ENCODE measurements at places on chromosomes 2 and 18.

GRCh38 chr2:181846399-181847197 is 44.9 kb upstream of the ITPRID2 start:
- DNase-seq = no peak
- H3K4me1 ChIP-seq = no peaks in the 10 kb centered on the region
- no peaks in the 10 kb centered on the region for H3K36me3 ChIP-seq
- H3K27me3 ChIP-seq = no peaks in the 10 kb centered on the region
- peak overlapping the region; percentile 16 for H3K27ac ChIP-seq
- no peak overlapping the region for H3K4me3 ChIP-seq

GRCh38 chr2:49770919-49771318 is 616.6 kb upstream of the FSHR start:
- no peaks in the 10 kb centered on the region for H3K4me1 ChIP-seq
- H3K27me3 ChIP-seq = no peaks in the 10 kb centered on the region
- no peak overlapping the region for H3K27ac ChIP-seq
- peak; percentile 93 for DNase-seq
- no peak overlapping the region for H3K4me3 ChIP-seq
- H3K36me3 ChIP-seq = no peaks in the 10 kb centered on the region

DNA sequence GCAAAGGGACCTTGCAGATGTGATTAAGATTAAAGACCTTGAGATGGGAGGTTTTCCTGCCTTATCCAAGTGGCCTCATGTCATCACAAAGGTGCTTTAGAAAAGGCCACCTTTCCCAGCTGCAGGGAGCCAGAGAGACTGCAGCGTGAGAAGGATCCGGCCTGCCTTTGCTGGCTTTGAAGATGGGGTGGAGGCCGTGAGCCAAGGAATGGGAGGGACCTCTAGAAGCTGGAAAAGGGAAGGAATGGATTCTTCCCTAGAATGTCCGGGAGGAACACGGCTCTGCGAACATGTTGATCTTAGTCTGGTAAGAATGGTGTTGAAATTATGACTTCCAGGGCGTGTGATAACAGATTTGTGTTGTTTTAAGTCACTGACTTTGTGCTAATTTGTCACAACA is 39.9 kb upstream of the CREG2 start:
- DNase-seq = no peak
- no peak overlapping the region for H3K27ac ChIP-seq
- H3K4me3 ChIP-seq = no peak overlapping the region
- no peaks in the 10 kb centered on the region for H3K36me3 ChIP-seq

- H3K36me3 ChIP-seq = no peaks in the 10 kb centered on the region
- no peak overlapping the region for H3K27ac ChIP-seq
- peaks cover 30% of the 10 kb centered on the region for H3K27me3 ChIP-seq
- no peak overlapping the region for H3K4me3 ChIP-seq
- peak; percentile 55 for DNase-seq
Observed at GRCh38 chr18:26863921-26864497, 1.5 kb downstream of the AQP4 start.

DNA sequence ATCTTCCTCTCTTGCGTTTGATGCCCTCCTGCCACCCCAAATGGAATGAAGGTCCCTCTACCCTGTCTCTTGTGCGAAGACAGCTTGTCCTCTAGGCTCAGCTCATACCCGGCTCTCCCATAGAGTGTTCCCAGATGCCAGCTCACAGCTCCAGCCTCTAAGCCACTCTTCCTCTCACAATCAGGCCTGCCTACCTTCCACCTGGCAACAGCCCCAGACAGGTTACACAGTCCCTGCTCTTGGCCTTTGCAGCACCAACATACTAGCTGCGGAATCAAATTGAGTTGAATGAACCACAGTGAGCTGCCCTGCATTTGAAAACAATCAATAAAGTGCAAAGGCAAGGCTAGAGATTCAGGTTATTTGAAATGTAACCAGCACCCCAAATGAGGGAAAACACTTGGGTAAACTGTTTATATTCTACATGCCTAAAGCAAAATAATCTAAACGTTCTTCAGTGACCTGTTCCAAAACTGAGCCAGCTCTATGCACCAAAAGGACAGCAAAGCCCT is 105.1 kb downstream of the COL4A4 start:
- H3K36me3 ChIP-seq = no peaks in the 10 kb centered on the region
- H3K27me3 ChIP-seq = no peaks in the 10 kb centered on the region
- no peaks in the 10 kb centered on the region for H3K4me1 ChIP-seq

GRCh38 chr18:10051877-10052631 is 138.2 kb downstream of the VAPA start:
- H3K4me1 ChIP-seq = peaks cover 7% of the 10 kb centered on the region
- H3K27me3 ChIP-seq = peaks cover 14% of the 10 kb centered on the region
- no peak overlapping the region for H3K27ac ChIP-seq
- no peaks in the 10 kb centered on the region for H3K36me3 ChIP-seq
- H3K4me3 ChIP-seq = no peak overlapping the region

DNA sequence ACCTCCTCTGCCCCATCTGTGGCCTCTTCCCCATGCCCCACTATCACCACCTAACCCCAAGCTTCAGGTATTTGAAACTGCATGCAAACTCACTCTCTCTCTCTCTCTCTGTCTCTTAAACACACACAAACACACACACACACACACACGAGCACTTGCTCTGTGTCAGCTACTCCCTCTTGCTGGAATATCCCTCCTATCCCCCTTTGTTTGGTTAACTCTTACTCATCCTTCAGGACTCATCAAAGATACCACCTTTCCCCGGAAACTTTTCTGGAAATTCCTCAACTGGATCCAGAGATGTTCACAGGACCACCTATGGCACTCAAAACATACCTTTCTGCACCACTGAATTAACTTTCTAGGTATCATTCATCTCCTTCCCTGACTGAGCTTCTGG is 222.8 kb upstream of the TMEM200C start:
- H3K4me1 ChIP-seq = no peaks in the 10 kb centered on the region
- no peaks in the 10 kb centered on the region for H3K36me3 ChIP-seq
- no peak for DNase-seq
- H3K27ac ChIP-seq = no peak overlapping the region
- H3K4me3 ChIP-seq = no peak overlapping the region

GRCh38 chr2:105802587-105802986 is 57.9 kb downstream of the NCK2 start:
- H3K4me1 ChIP-seq = no peaks in the 10 kb centered on the region
- no peak overlapping the region for H3K27ac ChIP-seq
- no peak overlapping the region for H3K4me3 ChIP-seq
- no peaks in the 10 kb centered on the region for H3K36me3 ChIP-seq

DNA sequence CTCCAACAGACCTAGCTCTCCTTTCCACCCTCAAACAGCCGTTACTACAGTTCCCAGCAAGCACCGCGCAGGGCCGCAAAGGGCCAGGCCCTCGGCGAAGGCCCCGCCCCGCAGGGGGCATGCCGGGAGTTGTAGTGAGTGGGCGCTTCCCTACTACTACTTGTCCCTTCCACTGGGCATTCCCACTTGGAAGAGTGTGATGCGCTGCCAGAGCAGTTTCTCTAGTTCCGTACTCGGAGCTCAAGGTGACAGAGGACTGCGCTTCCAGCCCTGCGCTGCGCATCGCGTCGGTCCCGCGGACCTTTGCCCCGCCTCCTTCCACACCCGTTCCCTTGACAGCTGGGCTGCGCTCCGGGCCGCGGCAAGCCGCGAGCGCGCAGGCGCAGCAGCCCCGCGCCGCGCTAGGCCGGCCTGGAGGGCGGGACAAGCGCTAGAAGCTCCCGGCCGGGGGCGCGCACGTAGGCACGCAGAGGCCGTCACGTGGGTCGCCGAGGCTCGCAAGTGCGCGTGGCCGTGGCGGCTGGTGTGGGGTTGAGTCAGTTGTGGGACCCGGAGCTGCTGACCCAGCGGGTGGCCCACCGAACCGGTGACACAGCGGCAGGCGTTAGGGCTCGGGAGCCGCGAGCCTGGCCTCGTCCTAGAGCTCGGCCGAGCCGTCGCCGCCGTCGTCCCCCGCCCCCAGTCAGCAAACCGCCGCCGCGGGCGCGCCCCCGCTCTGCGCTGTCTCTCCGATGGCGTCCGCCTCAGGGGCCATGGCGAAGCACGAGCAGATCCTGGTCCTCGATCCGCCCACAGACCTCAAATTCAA is at the start of gene VAPA:
Gene VAPA (plus strand): TSS at position 491 of the 808 bp plus-strand sequence. CDS start 241 bp downstream, at position 732.
- H3K36me3 ChIP-seq = no peaks in the 10 kb centered on the region
- H3K4me1 ChIP-seq = peaks cover 9% of the 10 kb centered on the region
- peak; percentile 98 for DNase-seq
- peak within 1 kb of the TSS; percentile 94 for H3K4me3 ChIP-seq
- peak within 1 kb of the TSS; percentile 86 for H3K27ac ChIP-seq

DNA sequence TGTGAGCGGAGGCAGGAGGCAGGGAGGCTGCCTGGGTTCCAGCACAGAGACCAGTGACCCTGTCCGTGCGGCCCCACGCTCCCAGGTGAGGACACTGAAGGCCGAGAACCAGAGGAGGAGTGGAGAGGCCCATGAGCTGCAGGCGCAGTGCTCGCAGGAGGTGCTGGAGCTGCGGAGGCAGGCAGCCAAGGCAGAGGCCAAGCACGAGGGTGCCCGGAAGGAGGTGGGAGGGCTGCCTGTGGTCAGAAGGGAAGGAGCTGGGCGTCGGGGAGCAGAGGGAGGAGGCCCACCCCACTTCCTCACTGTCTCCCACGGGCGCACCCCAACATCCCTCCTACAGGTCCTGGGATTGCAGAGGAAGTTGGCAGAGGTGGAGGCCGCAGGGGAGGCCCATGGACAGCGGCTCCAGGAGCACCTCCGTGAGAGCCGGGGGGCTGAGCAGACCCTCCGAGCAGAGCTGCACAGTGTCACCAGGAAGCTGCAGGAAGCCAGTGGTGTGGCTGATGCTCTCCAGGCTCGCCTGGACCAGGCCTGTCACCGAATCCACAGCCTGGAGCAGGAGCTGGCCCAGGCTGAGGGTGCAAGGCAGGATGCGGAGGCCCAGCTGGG is 33.0 kb upstream of the SNED1 start:
- no peaks in the 10 kb centered on the region for H3K4me1 ChIP-seq
- no peak overlapping the region for H3K27ac ChIP-seq
- H3K27me3 ChIP-seq = no peaks in the 10 kb centered on the region
- H3K36me3 ChIP-seq = no peaks in the 10 kb centered on the region
- no peak overlapping the region for H3K4me3 ChIP-seq

DNA sequence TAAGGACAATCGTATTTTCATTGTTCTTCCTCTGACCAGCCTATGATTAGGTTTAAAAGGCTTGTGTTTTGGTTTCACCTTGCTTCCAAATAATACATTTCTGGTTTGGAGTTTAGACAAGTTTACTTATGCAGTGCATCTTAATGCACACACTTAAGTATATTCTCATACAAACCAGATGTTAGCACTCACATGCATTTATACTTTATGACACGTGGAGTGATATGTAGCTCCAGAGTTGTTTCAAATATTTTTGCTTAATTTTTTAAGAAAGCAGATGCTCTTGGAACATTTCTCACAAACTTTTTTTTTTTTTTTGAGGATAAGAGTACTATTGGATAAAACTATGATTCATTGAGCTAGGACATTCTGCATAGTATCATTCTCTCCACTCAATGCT is 109.9 kb downstream of the PDE1A start:
- DNase-seq = no peak
- H3K27me3 ChIP-seq = no peaks in the 10 kb centered on the region
- no peak overlapping the region for H3K27ac ChIP-seq
- no peaks in the 10 kb centered on the region for H3K36me3 ChIP-seq

- H3K27me3 ChIP-seq = peaks cover 15% of the 10 kb centered on the region
- no peaks in the 10 kb centered on the region for H3K36me3 ChIP-seq
- no peak overlapping the region for H3K4me3 ChIP-seq
- no peaks in the 10 kb centered on the region for H3K4me1 ChIP-seq
- no peak overlapping the region for H3K27ac ChIP-seq
- no peak for DNase-seq
Observed at GRCh38 chr2:56009758-56010458, 86.3 kb upstream of the EFEMP1 start.

GRCh38 chr2:238945433-238946150 is 97.7 kb downstream of the TWIST2 start:
- no peaks in the 10 kb centered on the region for H3K27me3 ChIP-seq
- no peaks in the 10 kb centered on the region for H3K36me3 ChIP-seq
- H3K4me3 ChIP-seq = no peak overlapping the region
- peak; percentile 95 for DNase-seq

DNA sequence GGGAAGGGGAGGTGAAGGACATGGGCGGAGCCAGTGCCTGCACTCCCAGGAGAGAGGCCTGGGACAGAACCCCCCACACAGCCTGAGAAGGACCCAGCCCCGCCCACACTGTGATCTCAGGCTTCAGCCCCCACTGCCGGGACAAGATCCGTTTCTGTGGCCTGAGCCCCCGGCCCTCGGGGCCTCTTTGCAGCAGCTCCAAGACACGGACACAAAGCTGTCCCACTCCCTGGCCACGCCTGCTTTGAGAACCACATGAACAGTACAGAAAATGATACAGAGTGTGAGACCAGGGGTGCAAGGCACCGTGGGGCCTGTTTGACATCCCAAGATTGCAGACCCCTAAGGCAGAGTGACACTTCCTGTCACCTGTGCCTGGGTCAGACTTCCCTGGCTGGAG is 74.5 kb downstream of the TWIST2 start:
- no peak overlapping the region for H3K4me3 ChIP-seq
- no peaks in the 10 kb centered on the region for H3K27me3 ChIP-seq
- H3K4me1 ChIP-seq = no peaks in the 10 kb centered on the region

DNA sequence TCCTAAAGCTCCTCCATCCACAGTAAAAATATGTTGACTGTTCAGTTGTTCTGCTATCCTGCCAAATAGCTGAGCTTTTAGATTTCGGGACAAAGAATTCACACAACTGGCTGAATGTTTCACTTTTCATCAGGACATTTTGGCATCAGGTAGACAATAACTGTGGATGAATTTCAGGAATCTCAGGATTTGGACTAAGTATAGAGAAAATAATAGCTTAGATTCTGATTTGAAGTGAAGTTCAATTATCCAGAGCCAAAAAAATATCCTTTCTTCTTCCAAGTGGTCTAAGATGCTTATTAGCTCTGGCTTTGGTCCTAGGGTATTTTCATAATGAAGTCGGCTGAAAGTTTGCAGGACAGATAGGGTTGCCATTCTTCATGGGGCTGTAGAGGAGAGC is 16.1 kb downstream of the KCNE4 start:
- H3K4me3 ChIP-seq = no peak overlapping the region
- H3K36me3 ChIP-seq = no peaks in the 10 kb centered on the region
- H3K27ac ChIP-seq = no peak overlapping the region
- DNase-seq = no peak
- H3K4me1 ChIP-seq = no peaks in the 10 kb centered on the region
